ENCODE measurements at places on chromosomes 16 and 17. TPM values are rescaled to one million over a fixed set of nuclear protein-coding genes. Genes with fewer than 3 reads are reported as not detected.
A peak's percentile ranks its signal among the peaks of the same experiment; 100 is the strongest.

DNA sequence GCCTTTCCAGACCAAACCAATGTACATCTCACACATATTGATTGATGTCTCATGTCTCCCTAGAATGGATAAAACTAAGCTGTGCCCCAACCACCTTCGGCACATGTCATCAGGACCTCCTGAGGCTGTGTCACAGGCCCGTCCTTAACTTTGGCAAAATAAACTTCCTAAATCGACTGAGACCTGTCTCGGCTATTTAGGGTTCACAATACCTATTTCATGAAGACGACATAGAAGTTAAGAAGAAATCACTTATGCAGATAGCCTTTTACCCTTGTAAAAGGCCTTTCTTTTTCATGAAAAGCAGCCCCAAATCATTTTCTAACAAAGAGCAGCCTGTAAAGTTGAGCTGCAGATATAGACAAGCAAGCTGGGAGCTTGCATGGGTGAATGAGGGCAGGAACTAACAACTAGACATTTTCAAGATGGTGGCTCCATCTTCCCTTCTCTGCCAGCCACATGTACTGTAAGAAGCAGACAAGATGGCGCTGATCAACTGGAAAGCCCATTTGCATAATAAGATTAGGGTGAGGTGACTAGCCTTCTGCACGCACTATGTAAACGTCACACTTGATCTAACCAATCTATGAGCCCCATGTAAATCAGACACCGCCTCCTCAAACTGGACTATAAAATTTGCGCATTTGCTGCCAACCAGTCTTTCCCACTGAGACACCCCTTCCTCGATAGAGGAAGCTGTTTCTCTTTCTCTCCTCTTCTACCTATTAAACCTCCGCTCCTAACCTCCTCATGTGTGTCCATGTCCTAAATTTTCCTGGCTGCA lies 4.7 kb upstream of the KDM8 start:
- DNase-seq, result no peak

- no peak for DNase-seq
These were observed 66.4 kb downstream of the PRMT7 start for GRCh38 chr16:68377221-68377620.

DNA sequence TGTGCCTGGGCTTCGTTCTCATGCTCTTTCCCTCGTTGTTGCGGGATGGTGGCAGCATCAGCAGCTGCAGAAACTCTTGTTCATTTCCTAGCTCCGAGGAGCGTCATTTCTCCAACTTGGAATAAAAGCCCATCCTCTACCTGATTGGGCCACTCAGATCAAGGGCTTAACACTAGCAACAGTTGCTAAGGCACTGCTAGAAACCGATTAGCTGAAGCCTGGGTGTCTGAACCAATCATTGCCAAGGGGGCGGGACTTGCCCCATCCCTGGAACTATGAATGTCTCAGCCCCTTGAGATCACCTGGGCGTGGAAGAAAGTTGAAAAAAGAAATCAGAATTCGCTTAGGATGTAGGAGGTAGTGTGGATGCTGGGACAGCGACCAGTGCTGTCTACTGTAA lies 145.3 kb downstream of the FOXL1 start:
- no peak for DNase-seq

- DNase-seq, result no peak
These were observed 29.5 kb downstream of the MBTD1 start for GRCh38 chr17:51230306-51230705.

The NQO1 gene
- total RNA-seq, result 15.2 TPM

GRCh38 chr16:49635591-49636581 lies 220.0 kb downstream of the ZNF423 start:
- no peak for DNase-seq

DNA sequence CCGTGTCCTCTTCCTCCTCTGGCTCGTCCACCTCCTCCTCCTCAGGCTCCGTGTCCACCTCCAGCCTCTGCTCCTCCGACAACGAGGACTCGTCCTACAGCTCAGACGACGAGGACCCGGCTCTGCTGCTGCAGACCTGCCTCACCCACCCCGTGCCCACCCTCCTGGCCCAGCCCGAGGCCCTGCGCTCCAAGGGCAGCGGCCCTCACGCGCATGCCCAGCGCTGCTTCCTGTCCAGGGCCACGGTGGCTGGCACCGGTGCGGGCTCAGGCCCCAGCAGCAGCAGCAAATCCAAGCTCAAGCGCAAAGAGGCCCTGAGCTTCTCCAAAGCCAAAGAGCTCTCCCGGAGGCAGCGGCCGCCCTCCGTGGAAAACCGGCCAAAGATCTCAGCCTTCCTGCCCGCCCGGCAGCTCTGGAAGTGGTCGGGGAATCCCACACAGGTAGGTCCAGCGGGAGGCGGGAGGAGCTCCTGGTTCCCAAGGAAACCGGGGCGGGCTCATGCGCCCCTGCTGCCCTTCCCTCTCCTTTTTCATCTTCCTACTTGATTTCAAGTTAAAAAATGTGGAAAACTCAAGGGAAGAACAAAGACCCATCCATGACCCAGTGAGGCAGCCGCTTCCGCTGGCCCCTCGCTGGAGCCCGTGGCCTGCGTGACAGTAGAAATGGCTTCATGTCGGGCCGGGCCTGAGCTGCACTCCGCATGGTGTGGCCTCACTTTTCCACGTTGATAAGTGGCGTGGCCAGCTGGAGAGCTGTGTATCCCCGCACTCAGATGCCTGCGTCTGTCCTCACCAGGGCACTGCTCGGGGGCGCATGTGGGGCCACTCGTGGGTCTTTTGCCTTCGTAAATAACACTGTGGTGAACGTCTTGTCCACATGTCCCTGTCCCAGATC lies 50.7 kb downstream of the ACTG1 start:
- DNase-seq, result no peak

The FOXN1 gene
- total RNA-seq, result not detected

DNA sequence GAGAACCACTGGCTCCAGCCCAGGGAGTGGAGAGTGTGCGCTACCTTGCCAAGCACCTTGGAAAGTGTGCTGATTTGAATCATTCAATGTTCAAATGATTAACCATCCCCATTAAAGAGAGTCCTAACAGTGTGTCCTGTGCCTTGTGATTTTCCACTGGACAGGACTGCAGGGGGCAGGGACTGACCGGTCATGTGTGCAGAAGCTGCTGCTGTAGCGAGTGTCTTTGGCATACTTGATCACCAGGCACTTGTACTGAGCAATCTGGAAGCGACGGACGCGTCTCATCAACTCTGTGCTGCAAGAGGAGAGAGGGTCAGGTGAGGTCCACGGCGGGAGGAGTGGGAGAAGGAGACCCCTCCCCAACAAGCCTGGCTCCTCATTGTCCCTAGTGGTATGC lies 2.0 kb downstream of the TK1 start:
- no peak for DNase-seq

- no peak for DNase-seq
These were observed 24.3 kb downstream of the WSCD1 start for GRCh38 chr17:6094453-6094852.

- peak; percentile 30 for DNase-seq
These were observed 5.4 kb upstream of the NFATC3 start for GRCh38 chr16:68079626-68080344.

The CCDC154 gene
- 0.48 TPM for total RNA-seq

DNA sequence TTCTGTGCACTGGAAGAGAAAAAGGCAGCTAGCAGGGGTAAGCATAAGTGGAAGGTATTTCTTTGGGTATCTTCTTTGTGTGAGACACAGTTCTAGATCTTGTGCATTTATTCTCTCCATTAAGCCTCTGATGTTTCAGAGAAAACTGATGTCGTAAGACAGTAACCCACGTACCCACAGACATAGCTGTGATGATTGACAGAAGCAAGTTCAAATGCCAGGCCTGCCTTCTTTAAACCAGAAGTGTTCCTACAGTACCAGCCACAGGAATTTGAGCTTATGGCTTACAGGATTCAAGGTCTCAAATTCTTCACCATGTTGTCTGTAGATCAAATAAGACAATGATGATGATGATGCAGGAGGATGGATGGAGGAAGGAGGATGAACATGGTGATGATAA lies 161.4 kb upstream of the KCNJ16 start:
- DNase-seq, result no peak

- peak; percentile 31 for DNase-seq
These were observed 47.3 kb upstream of the DNAH17 start for GRCh38 chr17:78624324-78625151.

DNA sequence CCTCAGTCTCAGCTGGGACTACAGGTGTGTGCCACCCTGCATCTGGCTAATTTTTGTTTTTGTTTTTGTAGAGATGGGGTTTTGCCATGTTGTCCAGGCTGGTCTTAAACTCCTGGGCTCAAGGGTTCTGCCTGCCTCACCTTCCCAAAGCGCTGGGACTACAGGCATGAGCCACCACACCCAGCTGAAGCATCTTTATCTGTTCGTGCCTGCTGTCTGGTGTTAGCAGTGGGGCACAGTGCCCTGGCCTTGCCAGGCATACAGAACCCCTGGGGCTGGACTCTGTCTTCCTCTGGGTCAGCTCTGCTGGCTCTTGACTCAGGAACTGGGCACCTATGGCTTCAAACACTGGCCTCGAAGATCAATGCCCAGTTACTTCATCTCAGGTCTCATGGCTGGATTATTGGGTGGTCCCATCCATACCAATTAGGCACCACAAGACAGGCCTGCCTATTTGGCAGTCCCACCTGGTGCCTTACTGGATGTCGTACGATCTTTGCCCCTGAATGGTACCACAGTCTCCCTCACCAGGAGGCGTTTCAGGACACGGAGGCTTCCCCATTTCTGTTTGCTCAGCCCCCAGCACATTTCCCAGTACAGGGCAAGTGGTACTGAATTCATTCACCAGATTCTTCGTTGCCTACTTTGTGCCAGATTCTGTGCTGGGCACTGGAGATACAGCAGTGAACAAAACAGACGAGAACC lies 99.3 kb downstream of the RAB11FIP4 start:
- DNase-seq, result no peak

GRCh38 chr17:49861150-49861884 lies 13.4 kb upstream of the TAC4 start:
- DNase-seq, result peak; percentile 32

GRCh38 chr16:67528222-67528869 lies at the start of gene RIPOR1:
Gene RIPOR1 (plus strand): TSS chr16:67528829. CDS start chr16:67538447, 9,618 bp downstream.
- DNase-seq, result peak; percentile 53

The SNX11 gene
- total RNA-seq, result 17.1 TPM

DNA sequence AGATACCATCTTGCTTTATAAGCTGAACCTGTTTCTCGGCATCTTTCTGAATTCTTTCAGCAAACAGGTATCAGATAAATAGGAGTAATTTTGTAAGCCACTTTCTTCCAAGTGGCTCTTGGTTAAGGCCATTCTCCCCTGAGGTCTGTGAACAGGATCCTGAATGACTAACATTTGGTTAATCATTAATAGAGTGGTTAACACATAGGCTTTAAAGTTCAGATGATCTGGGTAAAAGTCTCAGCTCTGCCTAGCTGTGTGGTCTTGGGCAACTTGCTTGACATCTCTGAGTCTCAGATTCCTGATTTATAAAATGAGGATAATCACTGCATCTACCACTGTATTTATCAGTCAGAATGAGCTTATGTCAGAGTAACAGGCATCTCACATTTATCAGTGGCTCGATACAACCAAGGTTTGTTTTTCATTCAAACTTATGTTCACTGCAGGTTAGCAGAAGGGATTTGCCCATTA lies 44.4 kb upstream of the ANKFN1 start:
- no peak for DNase-seq

GRCh38 chr17:5044630-5045029 lies 9.4 kb upstream of the SLC52A1 start:
- no peak for DNase-seq

GRCh38 chr17:48351911-48352332 lies 78.1 kb downstream of the SKAP1 start:
- DNase-seq, result peak; percentile 52

The TERB1 gene
- total RNA-seq, result 1.7 TPM

DNA sequence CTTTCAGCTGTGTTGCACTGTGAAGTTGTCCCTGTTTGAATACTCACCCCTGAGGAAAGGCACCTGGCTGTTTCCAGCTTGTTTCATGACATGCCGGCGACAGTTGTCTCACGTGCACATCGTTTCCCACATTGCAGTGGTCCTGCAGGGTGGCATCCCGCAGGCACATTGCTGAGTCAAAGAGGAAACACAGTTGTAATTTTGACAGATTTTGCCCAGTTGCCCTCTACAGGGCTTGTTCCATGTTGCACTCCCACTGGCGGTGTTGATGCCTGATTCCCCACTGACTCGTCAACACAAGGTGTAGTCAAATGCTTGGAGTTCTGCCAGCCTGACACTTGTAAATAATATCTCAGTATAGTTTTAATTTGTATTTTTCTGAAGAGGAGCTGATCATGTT lies 23.8 kb downstream of the EPN2 start:
- DNase-seq, result no peak

The NOTUM gene
- total RNA-seq, result not detected

DNA sequence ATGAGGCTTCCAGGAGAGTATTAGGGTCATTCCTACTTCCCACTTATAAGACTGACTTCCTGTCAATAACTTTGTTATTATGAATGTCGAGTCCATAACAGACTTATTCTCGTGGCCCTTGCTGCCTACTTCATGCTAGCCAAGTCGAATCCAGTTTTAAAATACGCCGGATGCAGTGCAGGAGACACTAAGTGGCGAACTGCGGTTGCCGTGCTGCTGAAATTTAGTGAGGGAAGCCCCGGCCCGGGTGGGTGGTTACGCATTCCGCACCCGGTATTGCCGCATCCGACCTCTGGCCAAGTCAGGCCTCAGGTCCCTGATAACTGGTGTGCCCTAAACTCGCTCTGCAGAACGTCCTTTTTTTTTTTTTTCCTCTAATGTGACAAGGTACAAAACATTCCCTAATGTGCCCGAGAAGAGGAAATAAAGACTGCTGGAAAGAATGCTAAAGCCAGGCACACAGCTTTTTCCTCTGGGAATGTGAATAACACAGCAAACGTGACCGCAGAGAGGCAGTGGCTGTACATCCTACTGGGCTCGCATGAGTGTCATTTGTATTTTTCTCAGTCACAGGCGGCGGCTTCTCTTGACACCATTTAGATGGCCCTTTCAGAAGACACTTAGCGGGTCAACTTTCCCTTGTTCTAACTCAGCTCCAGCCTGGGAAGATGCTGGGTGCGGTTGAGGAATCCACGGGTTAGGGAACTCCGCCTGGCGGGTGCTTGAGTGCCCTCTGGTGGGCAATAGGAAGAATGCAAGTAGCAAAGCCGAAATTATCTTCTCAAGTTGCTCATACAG lies 7.1 kb upstream of the AKTIP start:
- DNase-seq, result peak; percentile 88

- DNase-seq, result no peak
These were observed 30.4 kb downstream of the MBTPS1 start for GRCh38 chr16:84086341-84086740.

The KCNH6 gene
- total RNA-seq, result not detected
